ENCODE measurements at places on chromosomes 2 and 18.

DNA sequence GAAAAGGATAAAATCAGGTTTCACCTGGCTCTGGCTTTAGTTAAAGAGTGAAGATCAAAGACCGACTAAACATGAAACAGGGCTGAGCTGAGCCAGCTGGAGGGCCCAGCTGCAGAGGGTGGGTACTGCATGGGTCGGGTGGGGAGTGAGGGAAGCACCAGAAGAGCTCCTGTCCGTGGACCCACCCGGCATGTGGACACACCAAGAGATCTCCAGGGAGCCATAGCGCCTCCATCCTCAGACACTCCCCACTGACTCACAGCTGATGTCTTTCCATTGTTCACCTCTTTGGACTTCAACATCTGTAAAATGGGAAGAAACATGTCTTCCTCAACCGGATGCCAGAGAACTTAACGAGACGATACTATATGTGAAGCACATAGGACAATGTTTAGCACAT lies 178.3 kb upstream of the KLHL29 start:
- DNase-seq, result no peak

DNA sequence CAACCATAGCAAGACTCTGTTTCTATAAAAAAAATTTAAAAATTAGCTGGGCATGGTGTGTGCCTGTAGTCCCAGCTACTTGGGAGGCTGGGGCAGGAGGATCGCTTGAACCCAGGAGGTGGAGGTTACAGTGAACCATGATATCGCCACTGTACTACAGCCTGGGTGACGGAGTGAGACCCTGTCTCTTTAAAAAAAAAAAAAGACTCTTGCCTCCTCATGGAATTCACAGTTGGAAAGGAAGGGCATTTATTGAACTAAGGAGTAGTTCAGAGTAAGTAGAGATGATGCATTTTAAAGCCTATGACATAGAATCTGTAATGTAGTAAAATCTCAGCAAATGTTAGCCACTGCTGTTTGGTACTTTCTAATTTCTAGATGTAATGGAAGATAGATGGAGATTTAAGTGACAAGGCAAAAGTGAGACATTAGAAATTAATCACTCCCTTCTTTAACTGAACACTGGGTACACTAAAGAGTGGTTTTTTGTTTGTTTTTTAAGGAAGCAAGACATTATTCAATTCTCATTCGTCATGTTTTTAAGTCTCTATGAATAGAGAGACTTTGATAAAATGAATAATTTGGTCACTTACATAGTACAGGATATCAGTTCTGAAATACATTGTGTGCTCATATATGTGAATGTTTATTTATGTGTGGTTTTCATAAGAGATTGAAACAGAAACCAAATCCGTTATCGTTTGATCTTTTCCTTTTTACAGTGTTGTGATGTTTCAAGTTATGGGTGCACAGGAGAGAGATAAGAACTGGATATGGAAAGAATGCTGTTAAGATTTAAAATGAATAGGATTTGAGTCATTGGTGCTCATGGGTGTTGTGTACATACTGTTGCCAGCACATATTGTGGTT lies 186.1 kb upstream of the STON1 start:
- no peak for DNase-seq

GRCh38 chr2:127681288-127681804 lies 6.0 kb upstream of the LIMS2 start:
- DNase-seq, result no peak

DNA sequence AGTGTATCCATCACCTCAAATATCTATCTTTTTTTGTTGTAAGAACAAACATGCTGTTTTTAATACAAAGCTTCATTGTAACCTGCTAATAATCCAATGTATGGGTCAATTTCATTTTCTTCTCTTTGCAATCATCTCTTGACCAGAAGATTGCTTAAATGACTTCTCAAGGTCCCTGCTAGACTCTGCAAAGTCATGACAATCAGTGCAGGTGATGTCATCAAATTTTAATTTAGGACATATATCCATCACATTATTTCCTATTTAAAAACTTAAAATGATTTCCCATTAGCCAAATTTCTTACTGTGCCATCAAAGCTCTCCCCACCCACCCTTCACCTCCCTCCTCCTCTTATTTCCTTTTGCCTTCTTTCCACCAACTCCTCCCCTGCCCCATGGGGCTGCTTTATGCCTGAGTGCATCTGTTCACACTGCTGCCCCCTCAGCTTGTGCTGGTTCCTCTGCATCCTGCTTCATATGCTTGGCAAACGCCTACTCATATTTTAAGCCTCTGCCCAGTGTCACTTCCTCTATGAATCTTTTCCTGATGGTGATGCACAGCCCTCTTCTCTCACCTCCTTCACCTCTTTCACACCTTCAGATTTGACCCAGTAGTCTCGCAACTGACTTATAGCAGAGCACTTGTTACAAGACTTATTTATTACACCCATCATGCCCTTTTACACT lies 20.3 kb downstream of the PLEK start:
- no peak for DNase-seq

GRCh38 chr2:69177063-69177771 lies 164.2 kb downstream of the ANTXR1 start:
- no peak for DNase-seq

GRCh38 chr2:28539118-28539541 lies 43.3 kb downstream of the PLB1 start:
- DNase-seq, result no peak

DNA sequence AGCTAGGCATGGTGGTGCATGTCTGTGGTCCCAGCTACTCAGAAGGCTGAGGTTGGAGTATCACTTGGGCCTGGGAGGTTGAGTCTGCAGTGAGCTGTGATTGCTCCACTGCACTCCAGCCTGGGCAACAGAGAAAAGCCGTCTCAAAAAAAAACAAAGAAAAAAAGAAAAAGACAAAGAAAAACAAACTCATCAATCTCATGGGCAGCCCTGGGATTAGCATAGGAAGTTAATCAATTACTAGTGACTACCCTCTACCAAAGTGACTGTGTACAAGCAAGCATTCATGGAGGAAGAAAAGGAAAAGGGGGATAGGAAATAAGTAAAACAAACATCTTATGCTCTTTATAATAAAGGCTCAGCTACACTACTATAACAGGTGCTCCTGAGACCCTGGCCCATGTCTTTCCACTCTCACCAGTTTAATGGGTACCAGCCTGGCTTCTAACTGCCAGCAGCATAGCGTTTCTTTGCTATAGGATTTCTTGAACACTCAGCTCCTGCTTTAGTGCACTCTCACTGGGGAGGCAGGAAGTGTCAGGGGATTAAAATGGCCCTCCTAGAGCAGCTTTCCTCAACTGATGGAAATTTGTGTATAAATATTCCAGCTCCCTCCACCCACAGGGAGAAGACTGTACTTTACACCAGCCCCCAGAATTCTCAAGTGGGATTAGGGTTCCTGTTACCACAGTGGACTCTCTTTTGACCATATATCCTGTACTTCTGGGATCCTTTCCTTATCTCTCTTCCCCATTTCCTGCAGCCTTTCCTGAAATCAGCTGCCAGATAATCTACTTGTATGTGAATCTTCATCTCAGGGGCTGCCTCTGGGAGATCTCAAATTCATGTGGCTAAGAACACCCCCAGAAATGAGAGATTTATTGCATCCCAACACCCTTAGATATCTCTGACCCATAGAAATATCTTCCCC lies 91.3 kb upstream of the GLS start:
- no peak for DNase-seq

GRCh38 chr2:147843391-147843863 lies 1.4 kb upstream of the ACVR2A start:
- no peak for DNase-seq

- DNase-seq, result no peak
Observed at GRCh38 chr18:10261344-10262276, 192.8 kb upstream of the APCDD1 start.

DNA sequence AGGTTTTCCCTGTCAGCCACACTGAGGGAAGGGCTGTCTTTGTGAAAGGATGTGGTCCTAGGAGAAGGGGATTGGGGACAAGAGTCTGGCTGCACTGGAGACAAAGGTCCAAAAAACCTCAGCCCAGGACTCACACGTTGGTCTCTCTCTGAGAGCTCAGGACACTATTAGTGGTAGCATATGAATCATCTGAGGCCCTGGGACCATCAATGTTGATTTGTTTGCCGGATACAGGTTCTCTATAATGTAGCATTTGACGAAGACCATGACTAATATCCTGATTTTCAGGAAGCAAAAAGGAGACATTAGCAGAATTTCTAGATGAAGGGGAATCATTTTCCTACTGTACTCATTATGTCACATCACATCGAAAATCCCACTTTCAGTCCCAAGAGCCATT lies 22.2 kb upstream of the DNAH6 start:
- DNase-seq, result no peak

DNA sequence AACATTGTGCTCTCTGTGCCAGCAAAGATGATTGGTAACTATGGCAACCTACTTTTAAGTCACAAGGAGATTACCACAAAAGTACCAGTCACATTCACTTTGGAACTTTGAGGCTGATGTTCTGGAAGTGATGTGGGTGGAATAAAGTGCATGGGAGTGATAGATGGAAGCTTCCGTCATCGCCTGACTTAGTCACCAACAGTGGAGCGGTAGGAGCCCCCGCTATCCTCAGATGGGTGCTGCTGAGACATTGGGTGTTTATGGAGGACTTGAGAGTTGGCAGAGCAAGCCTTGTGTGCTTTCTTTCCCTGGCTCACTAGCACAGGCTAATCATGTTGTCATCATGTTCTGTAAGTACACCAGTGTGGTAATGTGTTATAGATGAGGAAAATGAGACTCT lies 4.6 kb downstream of the PPP1R7 start:
- no peak for DNase-seq

GRCh38 chr2:220789961-220790360 lies 782.1 kb downstream of the EPHA4 start:
- DNase-seq, result no peak

- DNase-seq, result no peak
Observed at GRCh38 chr2:193774166-193774565, 1579.4 kb upstream of the TMEFF2 start.

DNA sequence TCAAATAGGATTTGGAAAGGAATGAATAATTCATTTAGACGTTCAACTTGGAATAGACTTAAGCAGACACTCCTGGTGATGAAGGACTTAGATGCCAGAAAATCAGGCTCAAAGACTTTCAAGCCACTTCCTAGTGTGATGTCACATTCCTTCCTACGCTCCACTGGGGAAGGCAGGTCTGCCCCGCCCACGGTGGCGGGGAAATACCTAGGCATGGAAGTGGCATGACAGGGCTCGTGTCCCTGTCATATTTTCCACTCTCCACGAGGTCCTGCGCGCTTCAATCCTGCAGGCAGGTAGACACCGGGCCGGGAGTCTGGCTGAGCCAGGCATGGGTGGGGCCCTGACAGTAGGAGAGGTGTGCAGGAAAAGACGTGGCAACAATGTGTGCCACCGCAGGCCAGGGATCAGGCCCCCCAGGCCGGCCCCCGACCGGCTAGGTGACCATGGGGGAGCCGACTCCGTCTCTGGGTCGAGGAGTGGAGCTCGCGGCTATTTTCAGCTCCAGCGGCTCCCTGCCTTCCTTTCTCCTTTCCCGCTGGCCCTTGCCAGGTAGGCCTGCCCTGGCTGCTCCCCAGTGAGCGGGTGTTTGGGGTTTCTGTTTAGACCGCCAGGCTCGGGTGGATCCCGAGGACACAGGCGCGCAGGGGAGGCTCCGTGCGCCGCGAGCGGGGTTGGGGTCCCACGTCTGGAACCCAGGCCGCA lies at the start of gene IL1RL2:
Gene IL1RL2 (plus strand): TSS at position 233 of the 705 bp plus-strand sequence. CDS start 845 bp downstream, outside the sequence.
- DNase-seq, result no peak

- DNase-seq, result no peak
Observed at GRCh38 chr2:9179572-9180201, 26.9 kb upstream of the ASAP2 start.

GRCh38 chr18:11850821-11851145 lies 430 bp upstream of the CHMP1B start:
- DNase-seq, result no peak

DNA sequence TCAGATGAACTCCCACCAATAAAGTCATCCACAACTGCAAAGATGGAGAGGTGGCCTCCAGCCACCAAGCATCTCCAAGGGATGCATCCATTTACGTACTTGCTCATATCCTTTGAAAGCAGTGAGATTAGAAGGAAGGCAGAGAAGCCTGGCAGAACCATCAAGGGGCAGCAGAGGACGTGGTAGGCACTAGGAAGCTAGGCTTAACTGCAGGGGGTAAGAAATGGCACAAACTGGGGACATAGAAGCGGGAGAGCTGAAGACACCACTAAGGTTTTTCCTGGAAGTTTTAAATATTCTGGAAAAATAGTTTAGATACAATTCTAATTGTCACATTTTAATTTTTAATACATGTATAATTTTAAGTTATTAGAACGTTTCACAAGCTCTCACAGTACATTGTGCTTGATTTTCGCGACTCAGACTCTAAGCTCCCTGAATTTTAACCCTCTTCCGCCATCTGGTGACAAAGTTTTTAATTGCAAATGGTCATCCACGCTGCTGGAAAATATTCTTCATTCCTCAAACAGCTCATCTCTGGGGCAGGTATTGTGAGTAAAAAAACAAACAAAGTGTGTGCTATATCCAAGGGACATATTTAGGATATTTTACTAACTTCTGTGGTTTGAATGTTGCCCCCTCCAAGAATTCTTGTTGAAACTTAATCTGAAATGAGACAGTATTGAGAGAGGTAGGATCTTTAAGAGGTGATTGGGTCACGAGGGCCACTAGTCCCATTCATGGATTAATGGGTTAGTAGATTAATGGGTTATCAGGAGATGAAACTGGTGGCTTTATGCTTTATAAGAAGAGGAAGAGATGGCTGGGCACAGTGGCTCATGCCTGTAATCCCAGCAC lies 1.6 kb upstream of the PSTPIP2 start:
- no peak for DNase-seq

Data from HEK293T (cell line).